ENCODE measurements at places on chromosomes 3 and 15.

- DNase-seq, result no peak
Observed at GRCh38 chr15:62591842-62592838, 427.1 kb upstream of the C2CD4B start.

GRCh38 chr15:54987881-54988280 lies 208.9 kb downstream of the RSL24D1 start:
- no peak for DNase-seq

- DNase-seq, result no peak
Observed at GRCh38 chr3:15271030-15271429, 61.4 kb downstream of the SH3BP5 start.

GRCh38 chr3:13878281-13879101 lies 1.4 kb downstream of the WNT7A start:
- peak; percentile 33 for DNase-seq

GRCh38 chr15:61153291-61153690 lies 75.8 kb downstream of the RORA start:
- DNase-seq, result no peak

GRCh38 chr3:127688022-127688415 lies 15.3 kb downstream of the ABTB1 start:
- DNase-seq, result no peak

DNA sequence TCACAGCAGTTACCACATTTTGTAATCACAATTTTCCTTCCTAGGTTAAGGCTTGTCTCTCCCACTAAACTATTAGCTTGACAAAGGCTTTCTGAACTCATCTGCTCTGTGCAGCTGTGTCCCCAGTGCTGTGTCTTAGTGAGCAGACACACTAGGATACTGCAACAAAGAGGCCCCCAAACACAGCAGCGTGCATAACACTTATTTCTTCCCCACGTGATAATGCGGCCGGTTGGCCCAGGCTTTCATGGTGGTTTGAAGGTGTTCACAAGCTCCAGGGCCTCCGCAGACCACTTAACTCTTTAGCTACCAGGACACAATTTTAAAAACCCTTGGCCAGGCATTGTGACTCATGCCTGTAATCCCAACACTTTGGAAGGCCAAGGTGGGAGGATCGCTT lies 2.2 kb upstream of the HDAC11 start:
- no peak for DNase-seq

DNA sequence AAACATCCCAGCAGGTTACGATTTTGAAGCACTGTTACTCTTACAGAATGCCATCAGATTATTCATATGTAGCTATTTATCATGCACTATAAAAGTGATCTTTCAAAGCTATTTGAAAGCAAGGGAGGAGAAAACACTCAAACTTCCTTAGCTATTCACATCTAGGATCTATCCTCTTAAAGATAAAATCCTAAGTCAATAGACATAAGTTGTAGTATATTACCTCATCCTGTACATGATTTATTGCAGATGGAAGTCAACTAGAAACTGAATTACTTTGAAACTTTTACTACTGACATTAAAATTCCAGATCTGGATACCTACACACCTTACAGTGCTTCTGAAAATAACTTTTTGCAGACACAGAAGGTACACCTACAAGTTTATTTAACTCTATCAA lies 197.2 kb downstream of the MEIS2 start:
- no peak for DNase-seq

- no peak for DNase-seq
Observed at GRCh38 chr3:185534511-185534910, 17.9 kb downstream of the LIPH start.

DNA sequence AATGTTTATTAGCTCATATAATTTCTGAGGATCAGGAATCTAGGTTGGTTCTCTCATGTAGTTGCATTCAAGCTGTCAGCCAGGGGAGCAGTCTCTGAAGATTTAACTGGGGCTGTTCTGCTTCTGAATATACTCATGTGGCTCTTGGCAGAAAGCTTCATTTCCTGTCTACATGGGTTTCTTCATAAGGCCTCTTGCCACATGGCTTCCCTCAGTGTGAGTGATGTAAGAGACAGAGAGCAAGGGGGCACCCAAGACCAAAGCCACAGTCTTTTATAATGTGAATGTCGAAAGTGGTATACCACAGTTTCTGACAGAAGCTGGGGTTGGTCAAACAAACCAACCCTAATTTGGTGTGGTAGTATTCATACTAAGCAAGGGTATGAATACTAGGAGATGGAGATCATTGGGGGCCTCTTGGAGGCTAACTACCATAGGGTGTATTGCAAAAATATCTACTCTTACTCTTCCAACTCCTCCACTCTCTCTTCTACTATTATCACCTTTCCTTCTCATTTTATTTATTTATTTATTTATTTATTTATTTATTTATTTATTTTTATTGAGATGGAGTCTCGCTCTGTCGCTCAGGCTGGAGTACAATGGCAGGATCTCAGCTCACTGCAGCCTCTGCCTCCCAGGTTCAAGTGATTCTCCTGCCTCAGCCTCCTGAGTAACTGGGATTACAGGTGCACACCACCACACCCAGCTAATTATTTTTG lies 123.8 kb downstream of the B3GALNT1 start:
- DNase-seq, result no peak

- no peak for DNase-seq
Observed at GRCh38 chr15:81339321-81339720, 15.4 kb upstream of the STARD5 start.

DNA sequence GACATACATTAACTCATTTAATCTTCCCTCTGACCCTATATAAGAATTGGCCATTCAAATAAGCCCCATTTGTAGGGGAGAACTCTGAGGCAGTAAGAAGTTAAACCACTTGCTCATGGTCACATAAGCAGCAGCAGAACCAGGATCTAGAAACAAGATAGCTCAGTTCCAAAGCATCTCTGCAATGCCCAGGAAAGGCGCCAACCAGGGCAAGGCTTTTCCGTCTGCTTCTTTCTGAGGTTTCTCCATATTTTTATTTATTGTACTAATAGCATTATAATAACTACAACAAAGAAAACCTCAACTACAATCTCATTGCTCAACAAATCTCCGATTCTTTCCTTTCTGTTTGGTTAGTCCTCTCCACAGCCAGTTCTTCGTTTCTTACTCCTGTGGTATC lies 4.3 kb upstream of the UBE2E2 start:
- no peak for DNase-seq

DNA sequence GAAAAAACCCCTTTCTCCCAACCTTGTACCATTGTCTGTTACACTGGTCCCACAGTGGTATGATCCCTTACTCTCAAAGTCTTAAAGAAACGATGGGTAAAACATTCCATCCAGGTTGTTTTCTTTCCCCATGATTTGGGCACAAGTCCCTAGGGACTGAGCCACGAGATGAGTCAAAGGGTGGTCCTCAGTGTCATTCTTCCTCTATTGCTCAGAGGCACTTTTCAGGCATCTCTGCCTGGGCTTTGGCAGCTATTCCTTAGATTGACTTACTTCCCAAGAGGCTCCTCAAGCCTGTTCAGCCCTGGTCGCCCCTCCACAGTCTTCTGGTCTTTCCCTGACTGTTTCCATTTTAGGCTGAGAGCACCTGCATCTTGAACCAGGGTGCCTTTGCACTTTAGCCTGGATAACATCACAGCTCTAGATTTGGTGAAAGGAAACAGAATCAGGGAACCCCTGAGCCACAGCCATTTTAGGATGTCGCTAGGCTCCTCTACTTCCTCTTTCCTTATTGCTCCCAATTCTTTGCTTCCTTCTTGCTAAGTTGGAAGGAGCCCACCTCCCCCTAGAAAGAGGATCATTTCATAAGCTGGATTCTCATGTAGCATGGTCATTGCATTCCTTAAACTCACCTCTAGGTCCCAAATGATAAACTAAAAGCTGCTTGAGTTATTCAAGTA lies 131.0 kb upstream of the TPRG1 start:
- no peak for DNase-seq

- DNase-seq, result no peak
Observed at GRCh38 chr3:129399895-129400357, 28.5 kb downstream of the EFCAB12 start.

Data from endothelial cell (in vitro differentiated cells).